ENCODE measurements at places on chromosomes 12 and 14.

DNA sequence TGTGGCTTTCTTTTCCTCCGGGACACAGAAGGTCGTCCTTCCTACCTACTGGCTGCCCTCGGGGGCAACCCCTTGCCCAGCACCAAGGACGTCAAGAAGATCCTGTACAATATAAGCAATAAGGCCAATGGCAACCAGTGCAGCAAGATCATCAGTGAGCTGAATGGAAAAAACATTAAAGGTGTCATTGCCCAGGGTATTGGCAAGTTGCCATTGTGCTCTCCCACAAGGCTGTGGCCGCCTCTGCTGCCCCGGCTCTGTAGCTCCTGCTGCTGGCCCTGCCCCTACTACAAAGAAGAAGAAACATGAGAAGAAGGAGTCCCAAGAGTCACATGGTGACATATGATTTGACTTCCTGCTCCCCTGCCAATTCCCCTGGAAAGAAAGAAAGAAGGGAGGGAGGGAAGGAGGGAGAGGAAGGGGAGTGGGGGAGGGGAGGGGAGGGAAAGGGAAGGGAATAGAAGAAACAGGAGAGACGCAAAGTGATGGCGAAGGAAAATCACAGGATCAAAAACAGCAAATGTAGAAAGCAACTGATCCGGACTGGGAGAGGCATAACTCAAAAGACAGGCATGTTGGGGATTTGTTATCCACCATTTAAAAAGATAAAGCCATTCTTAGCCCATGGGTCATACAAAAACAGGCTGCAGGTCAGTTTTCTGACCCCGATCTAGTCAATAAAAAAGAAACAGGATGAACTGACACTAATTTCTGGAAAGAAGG, 61.3 kb upstream of the RESF1 start:
- DNase-seq, result no peak

GRCh38 chr12:65631621-65632111, 192.6 kb upstream of the HMGA2 start:
- DNase-seq, result peak; percentile 61

- DNase-seq, result no peak
Observed at GRCh38 chr12:122411537-122411936, 10.9 kb downstream of the CLIP1 start.

DNA sequence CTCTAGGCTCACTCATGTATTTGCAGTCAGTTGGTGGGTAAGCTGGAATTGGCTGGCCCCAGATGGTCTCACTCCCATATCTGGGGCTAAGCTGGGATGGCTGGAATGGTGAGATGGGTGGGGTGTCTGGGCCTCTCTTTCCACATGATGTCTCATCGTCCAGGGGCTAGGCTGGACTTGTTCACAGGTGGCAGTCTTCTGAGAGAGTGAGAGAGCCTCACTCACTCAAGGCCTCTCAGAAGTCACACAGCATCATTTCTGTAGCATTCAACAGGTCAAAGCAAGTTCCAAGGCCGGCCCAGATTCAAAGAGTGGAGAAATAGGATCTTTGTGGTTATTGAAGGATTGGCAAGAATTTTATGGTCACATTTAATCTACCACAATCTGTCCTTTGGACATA, 102.7 kb downstream of the UNC79 start:
- no peak for DNase-seq

DNA sequence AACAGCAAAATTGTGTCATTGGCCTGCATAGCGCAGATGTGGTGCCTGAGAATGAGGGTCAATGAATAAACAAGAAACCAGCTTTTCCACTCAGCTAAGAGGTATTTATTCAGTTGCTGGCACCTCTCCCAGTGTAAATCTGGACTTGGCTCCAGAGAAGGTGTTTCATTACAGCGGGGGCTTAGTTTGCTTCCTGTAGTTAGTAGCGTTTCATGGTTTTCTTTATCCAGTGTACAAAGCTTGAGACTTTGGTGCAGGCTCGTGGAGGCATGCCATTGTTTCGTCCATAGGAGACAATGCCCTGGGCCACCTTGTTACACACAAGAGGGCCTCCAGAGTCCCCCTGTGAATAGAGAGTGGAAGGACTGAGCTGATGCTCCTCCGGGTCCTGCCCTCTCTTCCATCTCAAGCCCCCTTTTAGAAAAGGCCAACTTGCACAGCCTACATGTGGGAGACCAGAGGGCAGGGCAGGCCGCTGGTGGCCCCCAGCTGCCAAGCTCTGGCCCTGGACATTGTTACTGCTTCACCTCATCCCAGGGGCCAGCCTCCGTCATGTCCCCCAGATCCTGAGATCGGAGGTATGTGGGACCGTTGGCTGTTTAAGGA, 3.0 kb downstream of the GZMB start:
- no peak for DNase-seq

GRCh38 chr12:122865268-122866231, 30.3 kb downstream of the HIP1R start:
- DNase-seq, result peak; percentile 69

- DNase-seq, result no peak
Observed at GRCh38 chr12:38385486-38385885, 68.9 kb downstream of the ALG10B start.

- no peak for DNase-seq
Observed at GRCh38 chr12:76020281-76020680, 11.3 kb downstream of the PHLDA1 start.

DNA sequence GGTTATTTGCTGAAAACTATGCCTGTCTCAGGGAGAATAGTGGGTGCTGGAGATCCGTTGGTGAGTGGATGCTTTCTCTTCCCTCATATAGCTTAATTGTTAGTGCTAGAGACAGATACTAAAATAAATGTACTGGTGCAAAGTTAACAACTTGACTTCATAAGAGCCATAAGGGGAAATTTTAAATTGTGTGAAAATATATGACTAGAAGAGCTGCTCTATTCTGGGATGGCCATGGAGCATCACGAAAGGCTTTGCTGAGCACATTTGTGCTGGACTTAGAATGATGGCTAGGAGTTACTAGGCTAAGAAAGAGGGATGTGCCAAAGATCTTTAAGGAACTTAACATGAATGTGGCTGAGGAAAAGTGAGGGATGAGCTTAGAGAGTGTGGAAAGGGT, 668.8 kb downstream of the NRXN3 start:
- DNase-seq, result no peak

DNA sequence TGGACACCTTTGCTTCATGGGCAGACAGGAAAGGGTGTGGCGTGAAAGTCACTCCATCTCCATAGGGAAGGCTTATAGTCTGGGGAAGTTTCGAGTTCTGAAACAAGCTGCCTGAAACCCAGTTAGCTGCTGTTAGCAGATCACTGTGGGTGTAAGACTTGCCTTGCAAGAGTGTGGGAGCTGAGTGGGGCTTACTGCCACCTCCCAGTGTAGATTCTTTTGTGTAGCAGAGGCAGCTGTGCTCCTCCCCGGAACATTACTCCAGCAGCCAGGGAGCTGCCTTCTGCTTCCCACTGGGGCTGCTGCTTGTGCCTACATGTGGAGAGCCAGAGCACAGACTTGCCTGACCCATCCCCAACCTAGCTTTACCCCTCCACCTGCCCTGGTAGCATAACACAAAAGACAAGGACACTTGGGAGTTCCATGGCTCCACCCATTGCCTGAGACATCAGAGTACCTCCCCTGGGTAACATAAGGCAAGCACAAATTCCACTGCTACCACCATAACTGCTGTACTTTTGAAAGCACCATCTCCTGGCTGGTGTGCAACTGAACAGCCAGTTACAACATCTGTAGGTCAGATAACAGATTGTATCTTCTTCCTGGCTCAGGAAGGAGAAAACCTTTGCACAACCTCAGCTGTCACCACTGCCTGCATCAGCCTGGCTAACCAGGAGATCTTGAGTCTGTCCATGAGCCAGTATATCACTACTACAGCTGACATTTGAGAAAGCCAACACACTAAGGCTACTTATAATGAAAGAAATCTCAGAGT, 69.5 kb downstream of the ADAMTS20 start:
- no peak for DNase-seq

DNA sequence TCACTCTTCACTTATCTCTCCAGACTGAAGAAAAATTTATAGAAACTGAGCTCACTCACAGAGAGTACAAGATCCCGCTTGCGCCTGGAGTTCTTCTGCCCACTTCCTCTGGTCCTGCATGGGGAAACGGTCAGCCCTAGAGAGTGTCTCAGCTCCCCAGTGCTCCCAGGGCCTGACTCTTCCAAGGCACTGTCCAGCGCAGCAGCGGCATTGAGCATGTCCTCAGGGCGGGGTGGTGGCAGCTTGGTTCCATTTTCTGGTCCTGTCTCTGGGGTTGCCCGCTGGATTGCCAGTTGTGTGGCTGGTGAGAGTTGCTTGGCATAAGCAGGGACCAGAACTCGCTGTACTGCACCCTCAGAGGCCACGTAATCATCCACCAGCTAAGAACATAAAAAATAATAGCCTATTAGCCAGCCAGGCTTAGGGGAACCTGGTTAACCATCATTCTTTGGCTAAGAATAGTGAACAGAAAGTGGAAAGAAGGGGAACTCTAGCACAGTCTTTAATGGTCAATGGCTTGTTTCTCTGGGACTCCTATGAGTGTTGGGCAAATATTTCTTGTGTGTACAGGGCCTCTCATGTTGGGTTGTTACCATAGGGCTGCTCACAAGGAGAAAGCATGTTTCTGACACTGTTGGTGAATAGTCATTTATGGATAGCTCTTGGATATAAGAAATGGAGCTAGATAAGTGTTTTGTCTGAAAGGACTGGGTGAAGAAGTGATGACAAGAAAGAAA, 13.7 kb upstream of the AJUBA start:
- no peak for DNase-seq

- no peak for DNase-seq
Observed at GRCh38 chr12:6360578-6361490, 14.5 kb downstream of the SCNN1A start.

- no peak for DNase-seq
Observed at GRCh38 chr14:101729382-101729781, 32.1 kb upstream of the PPP2R5C start.

DNA sequence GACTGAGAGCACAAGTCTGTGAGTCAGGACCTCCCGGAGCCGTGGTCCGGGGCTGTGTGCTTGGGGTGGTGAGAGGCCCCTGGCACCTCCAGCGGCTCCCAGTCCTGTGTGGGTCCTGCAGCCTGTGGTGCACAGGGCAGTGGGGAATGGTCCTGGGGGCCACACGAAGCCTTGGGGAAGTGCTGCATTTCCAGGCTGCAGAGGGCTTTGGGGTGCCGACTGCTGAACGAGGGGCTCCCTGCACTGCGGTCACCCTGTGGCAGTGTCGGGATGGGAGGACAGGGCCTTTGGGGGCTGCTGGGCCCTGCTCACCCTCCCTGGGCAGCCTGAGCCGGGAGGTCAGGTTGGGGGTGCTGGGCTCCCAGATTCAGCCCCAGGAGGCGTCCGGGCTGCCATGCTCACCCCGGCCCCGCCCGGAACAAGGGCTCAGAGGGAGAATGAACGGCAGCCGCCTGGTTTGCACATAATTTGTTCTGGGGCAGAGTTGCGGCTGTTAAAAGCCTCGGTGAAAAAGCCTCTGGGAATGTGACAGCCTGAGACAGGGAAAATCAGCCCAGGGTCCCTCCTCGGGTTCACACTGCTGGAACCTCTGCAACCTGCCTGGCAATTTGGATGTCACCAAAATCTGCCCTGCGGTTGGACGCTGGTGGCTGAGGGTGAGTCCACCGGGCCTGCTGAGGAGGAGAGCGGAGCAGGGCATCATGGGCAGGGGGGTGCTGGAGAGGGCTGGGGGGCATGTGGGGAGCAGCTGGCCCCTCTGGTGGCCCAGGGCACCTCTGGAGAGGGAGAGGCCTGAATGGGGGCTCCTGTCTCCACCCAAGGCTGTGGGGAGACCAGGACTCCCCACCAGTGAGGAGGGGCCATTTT, 109.2 kb downstream of the KIF26A start:
- peak; percentile 50 for DNase-seq

DNA sequence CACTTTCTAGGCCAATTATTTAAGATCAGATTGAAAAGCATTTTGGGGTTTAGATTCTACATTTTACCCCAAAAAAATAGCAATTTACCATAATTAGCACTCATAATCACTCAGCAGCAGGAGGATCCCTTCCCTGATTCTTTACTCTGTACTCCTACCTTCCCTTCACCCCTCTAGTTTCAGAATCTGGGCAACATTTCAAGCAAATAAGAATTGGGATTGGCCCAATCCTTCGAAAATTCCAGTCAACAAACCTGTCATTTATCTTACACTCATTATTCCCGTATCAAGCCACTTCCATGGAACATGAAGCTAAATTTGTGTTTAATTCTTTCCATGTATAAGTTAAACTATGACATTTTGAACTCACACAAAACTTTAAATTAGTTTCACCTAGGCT, 349.1 kb upstream of the USP15 start:
- DNase-seq, result no peak

DNA sequence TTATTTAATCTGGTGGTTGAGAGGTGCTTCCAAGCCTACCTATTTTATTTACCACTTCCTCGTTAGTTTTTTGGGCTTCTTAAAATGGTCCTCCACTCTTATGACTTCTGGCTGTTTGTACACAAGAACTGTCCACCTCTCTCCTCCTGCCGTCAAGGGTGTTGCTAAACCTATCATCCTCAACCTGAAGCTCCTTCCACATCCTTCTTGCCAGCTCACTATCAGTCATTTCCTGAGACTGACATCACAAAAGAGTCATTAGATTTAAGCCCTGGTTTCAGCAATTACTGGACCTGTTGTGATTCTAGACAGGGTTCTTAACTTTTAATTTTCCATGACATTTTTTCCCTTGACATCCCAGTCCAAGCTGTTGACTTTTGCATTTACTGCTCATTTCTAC, 91.9 kb downstream of the BICD1 start:
- no peak for DNase-seq

GRCh38 chr12:57242691-57243454, 8.1 kb downstream of the STAC3 start:
- DNase-seq, result no peak

GRCh38 chr12:124322271-124322998, 27.5 kb downstream of the RFLNA start:
- DNase-seq, result no peak

DNA sequence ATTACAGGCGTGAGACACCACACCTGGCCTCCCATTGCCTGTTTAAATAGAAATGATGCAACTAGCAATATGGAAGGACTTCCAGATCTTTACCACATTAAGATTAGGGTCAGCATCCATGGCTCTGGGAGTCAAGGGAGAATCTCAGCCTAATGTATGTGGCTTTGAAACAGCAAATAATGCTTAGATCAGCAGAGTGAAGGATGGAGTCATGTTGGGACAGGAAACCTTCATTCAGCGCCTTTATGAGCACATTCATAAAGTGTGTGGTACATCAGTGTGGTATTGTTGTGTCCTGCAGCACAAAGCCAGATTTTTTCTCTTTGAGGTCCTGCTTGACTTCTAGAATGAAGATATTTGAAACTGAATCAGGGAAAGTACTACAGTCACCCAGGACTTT, 15.3 kb upstream of the SPSB2 start:
- DNase-seq, result no peak

- no peak for DNase-seq
Observed at GRCh38 chr14:33369972-33370371, 431.3 kb downstream of the NPAS3 start.

- DNase-seq, result no peak
Observed at GRCh38 chr14:100408350-100409002, 85.3 kb downstream of the SLC25A47 start.

GRCh38 chr12:85029456-85029855, 6.6 kb downstream of the TSPAN19 start:
- no peak for DNase-seq

DNA sequence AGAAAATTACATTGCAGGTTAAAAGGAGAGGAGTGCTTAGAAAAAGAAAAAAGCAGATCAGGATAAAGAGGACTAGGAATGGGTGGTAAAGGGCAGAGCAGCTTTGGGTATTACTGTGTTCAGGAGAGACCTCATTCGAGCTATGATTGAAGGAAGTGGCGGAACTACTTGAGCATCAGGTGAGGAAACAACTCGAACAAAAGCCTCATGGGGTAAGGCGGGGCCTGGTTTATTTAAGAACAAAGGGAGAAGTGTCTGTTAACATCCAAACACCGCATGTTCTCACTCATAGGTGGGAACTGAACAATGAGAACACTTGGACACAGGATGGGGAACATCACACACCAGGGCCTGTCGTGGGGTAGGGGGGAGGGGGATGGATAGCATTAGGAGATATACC, 444.6 kb upstream of the CCDC196 start:
- DNase-seq, result no peak
